ENCODE measurements at places on chromosomes 16 and 17.

- no peak for DNase-seq
Measured at GRCh38 chr17:4229627-4230541, 33.9 kb downstream of the ANKFY1 start.

DNA sequence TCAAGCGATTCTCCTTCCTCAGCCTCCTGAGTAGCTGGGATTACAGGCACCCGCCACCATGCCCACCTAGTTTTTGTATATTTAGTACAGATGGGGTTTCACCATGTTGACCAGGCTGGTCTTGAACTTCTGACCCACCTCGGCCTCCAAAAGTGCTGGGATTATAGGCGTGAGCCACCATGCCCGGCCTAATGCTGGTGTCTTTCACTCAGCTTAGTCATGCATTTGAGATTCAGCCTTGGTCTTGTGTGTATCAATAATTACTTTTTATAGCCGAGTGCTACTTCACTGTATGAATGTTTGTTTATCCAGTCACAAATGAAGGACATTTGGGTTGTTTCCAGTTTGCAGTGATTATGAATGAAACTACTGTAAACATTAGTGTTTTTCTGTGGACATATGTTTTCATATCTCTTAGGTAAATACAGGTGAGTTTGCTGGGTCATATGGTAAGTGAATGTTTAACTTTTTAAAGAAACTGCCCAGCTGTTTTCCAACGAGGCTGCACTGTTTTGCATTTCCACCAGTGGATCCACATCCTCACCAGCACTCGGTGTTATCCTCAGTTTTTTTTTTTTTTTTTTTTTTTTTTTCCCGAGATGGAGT is 11.0 kb upstream of the PLCG2 start:
- DNase-seq, result no peak

- DNase-seq, result no peak
Measured at GRCh38 chr16:80803339-80804055, 901 bp downstream of the CDYL2 start.

DNA sequence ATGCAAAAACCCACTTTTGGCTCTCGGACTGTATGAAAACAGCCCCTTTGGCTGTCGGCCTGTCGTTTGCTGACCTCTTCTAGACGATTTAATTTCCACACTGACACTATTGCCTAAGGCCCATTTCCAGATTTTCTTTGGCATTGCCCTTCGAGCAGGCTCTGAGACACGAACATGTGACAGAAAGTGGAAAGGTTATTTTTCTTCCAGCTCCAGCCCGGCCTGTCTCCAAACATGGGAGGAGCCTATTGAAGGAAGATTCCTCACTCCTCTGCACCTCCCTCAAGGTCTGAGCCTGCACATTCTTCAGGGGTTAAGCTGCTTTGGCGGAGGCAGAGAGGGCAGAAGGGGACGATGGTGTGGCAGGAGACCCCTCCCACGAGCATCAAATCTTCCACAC is 85.9 kb upstream of the FOXF1 start:
- no peak for DNase-seq

GRCh38 chr17:41793784-41794539 is 7.5 kb upstream of the JUP start:
- DNase-seq, result no peak

DNA sequence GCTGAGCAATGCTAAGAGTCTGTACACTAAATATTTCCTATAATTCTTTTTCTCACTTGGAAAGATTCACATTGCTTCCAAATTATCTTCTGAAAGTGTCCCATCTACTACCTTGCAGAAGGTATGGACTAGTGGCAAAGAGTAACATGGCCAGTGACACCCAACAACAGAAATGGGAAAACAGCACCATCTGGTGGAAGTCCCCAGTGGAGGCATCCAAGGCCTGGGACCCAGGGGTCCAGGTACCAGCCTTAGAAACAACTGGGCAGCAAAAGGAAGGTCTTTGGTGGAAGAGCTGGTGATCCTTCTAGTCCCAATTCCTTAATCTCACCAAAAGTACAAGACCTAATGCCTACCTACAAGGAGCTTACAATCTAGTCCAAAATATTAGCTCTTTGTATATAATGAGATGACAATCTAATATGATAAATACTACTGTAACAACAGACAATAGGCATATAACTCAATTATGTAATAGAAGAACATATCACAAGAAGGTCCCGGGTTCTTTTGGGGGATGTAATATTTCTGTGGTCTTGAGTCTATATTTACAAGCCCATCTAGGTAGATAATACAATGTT is 55.3 kb downstream of the SKAP1 start:
- peak; percentile 35 for DNase-seq

DNA sequence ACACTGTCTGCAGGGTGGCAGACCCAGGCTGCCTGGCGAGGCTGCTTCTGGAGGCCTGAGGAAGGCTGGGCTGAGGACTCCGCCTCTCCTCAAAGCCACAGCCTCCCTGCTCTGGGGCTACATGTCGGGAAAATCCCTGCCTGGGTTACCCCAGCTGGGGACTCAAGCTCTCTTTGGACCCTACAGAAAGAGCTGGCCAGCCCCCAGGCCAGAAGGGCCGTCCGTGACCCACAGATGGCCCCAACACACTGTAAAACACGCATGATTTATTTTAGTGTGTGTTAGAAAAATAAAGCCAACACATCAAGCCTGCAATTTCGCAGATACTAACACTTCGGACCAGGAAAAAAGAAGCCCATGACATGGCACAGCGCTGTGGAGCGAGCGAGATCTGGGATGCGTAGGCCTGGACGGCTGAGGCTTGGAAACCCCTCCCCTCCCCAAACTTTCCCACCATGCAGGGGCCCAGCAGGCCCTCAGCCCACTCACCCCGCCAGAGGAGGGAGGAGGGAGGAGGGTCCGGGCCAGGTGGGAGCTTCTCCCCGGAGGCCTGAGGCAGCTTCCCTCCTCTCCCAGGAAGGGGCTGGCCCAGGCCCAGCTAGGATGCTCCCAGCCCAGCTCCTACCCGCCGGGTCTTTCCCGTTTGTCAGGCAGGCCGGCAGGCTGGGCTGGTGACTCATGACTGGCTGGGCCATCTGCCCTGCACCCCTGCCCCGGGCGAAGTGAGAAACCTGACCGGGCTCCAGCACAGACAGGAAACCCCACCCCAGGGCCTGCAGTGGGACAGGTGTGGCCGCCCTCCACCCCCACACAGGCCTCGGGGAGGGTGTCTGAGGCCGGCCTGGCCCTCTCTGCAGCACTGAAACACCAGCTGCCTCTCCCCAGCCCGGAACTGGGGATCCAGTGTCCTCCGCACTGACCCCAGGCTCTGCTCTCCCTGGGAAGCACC is 34.1 kb upstream of the SLC38A10 start:
- DNase-seq, result no peak

DNA sequence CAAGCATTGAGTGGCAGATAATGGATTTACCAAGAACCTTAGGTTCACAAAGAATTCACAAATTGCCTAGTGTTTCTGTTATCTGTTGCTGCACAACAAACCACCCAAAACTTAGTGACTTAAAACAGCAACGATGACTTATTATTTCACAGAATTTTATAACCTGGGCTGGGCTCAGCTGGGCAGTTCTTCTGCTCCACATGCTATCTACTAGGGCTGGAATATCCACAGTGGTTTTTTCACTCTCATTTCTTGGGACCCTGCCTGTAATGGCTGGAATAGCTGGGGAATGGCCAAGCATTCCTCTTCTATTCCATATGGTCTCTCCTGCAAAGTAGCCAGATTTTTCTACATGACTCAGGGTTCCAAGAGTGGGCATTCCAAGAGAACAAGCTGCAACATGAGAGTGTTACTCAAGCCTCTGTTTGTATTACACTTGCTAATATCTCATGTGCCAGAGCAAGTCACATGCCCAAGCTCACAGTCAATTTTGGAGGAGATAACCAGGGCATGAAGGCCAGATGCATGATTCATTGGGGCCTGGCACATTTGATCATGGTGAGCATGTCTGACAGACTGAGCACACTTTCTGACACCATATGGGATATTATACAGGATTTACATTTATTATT is 4.9 kb upstream of the PSMD7 start:
- no peak for DNase-seq

DNA sequence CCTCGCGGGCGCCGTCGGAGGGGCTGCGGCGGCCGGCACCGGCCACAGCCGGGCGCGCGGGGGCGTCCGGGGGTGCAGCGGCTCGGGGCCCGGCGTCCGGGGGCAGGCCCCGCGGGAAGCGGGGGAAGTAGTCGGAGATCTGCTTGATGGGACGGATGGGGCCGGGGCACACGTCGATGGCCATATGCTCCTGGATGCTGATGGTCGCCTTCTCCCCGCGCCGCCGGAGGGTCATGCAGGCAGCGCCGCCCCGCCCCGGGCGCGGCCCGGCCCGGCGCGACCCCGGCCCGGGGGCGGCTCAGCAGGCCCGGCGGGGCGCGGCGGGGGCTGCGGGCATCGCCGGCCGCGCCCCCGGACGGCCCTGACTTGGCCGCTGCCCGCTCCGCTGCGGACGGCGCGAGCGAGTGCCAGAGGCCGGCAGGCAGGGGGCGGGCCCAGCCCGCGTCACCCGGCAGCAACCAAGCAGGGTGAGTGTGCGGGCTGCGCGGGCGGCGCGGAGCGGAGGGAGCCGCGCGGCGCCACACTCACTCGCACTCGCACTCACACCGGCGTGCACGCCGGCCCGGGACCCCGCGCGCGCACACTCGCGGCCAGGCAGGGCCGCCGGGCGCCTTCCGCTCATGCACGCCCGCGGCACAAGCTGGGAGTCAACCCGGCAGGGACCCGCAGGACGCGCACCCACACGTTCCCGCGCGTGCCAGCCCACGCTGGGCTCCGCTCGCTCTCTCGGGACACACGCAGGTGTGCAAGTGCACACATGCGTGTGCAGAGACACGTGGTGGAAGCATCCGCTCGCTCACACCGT is at the start of gene DOC2B:
Gene DOC2B (minus strand): TSS at position 406 of the 805 bp plus-strand sequence. CDS start 171 bp downstream, at position 235.
- no peak for DNase-seq

DNA sequence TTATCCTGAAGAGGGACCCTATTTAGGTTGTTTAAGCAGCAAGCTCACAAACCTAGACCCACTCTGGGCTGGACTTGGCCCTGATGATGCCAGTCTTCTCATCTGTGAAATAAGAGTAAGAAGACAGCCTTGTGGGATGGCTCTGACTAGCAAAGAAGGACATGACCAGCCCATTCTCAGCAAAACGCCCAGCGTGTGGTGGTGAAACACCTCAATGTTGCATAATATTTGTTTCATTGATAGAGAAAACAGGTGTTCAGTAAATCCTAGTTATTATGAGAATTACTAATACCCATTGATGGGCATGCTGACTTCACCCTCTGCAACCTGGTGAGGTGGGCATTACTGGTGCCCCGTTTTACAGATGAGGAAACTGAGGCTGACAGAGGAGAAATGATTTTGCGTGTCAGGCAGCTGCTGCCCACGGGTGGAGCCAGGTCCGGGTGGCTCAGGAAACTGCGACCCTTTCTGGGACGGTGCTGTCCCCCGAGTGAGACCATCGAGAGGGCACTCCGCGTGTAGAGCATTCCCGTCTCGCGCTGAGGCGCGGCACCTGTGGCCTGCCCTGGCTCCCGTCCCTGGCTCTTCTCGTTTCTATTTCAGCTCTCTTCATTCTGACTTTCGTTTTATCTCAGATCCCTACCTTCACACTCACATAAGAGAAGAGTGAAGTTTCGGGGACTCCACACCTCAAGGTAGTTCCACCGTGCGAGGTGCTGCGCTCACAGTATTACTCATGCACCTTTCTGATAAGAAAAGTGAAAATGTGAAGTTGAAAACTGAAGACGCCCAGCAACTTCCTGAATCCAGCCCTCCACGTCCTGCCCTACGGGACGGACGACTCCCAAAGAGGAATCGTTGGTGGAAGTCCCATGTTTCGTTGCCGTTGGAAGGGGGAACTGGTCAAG is 48.5 kb downstream of the IRF8 start:
- no peak for DNase-seq

DNA sequence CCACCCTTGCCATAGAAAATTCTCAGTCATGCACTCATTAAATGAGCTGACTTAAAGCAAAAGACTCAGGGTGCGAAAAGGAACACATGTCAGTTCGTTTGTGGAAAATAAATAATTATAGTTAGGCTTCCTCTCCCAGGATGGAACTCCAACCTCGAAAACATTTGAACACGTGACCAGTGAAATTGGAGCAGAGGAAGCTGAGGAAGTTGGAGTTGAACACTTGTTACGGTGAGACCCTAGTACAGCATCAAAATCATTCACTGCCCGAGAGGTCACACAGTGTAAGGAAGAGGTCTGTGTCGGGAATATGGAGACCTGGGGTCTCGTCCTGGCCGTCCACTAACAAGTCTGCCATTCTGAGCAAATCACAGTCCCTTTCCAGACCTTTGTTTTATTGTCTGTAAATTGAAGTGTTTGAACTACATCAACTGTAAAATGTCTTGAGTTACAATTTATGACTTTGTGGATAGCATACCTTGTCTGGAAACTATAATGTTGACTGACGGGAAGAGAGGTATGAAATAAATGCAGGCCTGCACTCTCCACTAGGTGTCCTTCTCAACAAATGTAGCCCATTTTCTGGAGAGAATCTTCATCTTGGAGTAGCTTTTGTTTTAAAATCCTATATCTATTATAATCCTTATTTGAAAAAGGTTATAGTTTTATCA is 7.7 kb downstream of the PSMD7 start:
- no peak for DNase-seq

GRCh38 chr17:10357768-10358167 is 15.0 kb downstream of the MYH13 start:
- peak; percentile 37 for DNase-seq

DNA sequence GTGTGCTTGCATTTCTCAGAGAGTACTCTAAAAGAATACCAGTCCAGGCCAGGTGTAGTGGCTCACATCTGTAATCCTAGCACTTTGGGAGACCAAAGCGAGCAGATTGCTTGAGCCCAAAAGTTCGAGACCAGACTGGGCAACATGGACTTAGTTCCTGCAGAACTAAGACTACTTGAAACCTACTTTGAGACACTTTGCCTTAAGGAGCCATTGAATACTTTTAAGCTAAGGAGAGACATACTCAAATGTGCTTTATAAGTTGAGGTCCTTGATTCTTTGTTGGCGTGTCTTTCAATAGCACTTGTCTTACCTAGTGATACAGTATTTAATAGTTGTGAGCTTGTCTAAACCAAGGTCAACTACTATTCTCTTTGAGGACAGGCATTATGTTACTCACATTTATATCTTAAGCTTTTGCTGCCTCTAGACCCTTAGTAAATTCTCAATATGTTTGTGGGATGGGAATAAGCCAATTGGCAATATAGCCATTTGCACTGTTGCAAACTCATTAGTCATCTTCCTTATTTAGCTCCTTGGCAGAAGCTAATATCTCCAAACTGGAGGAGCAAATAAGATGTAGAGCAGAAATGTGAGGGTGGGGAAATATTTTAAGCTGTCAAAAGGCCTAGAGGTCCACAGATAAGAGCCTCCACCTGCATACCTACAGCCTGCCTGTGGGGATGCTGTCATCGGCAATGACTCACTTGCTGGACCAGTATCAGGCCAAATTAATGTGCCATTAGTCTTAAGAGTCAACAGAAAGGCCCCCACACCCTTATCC is 16.3 kb downstream of the SCPEP1 start:
- DNase-seq, result no peak

- DNase-seq, result no peak
Measured at GRCh38 chr17:81057079-81057730, 22.3 kb downstream of the BAIAP2 start.

GRCh38 chr17:29778956-29779811 is 150.8 kb downstream of the SSH2 start:
- DNase-seq, result peak; percentile 80
